ENCODE measurements at places on chromosomes 2 and 18.

DNA sequence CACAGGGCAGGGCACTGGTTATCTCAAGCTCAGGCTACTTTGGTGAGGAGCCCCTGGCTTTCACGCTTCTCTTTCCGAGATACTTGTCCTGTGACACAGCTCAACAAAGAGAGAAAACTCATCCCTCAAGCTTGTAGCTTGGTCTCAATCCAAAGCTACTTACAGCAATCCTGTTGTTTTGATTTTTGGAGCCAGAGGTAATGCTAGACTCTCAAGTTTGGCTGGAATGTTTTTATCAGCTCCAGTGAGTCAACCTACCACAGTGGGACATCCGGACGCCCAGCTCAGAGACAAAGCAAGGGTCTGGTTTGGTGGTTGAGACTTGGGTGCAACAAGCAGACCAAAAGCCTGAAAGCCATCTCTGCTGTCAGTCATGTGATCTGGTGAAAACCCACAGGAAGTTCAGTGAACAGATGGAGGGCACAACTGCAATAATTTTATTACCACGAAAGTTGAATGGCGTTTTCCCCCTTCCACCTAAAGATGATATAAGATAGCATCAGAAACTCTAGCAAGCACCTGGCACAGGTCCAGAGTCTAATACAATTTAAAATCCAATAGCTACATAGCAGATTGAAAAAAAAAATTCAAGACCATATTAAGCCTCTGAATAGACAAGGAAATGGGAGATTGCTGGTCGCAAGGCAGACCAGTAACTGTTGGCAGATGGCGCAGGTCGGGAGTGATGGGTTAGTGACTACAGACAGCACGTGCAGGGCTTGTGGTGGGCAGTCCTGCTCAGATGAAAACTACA, 102.3 kb upstream of the SMAD7 start:
- peak; percentile 92 for DNase-seq

DNA sequence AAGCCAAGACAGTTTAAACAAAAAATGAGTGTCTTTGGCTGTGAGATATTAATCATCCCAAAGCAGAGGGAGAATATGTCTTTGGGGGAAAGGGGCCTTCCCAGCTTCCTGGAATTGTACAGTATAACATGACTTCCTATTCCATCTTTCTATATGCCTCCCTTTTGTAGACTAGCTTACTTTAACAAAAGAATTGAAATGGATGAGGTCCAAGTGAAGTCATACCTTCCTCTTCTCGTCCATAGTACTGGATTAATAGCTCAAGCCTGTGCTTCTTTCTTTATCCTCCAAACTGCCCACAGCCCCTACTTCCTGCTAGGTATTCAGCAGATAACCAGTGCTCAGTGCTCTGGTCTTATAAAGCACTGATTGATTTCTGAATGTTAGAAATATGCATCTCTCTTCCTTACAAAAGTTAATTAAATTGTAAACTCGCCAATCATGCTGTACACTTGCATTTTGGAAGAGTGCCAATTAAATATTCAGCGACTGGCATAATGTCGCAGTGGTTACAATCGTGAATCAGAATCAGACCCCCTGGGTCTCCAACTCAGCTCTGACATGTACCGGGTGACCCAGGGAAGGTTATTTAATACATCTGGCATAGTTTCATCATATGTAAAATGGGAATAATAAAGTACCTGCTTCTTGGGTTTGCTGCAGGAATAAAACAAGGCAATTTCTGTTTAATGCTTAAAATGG, 325.1 kb downstream of the RND3 start:
- no peak for DNase-seq

DNA sequence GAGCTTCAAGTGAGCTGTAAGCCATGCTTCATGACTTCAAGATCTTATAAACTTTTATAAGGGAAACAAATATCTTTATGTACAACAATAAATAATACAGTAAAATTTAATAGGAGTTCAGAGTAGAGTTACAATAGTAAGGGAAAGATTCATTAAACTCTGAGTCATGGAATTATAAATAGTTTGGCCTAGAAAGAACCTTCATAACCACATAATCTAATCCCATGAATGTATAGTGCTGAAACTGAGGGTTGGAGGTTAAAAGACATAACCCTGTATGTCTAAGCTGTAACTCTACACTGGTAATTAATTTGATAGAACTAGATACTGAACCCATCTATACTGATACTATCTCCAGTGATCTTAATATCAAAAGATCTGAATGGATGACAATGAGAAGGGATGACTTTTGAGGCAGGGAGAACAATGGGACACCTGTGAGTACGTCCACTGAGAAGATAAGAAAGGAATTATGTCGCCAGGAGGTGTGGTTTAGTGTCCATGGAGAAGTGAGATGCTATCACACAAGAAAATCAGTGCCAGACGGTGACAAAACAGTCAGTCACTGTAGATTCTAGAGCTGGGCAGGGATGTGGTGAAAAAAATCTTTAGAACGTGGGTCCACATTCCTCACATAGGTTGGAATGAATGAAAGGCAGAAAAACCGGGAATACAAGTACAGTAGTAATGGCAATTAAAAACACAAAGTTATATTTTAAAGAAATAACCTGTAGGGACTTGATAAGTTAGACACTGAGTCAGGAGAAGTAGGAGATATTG, 1.1 kb downstream of the IL1F10 start:
- no peak for DNase-seq

DNA sequence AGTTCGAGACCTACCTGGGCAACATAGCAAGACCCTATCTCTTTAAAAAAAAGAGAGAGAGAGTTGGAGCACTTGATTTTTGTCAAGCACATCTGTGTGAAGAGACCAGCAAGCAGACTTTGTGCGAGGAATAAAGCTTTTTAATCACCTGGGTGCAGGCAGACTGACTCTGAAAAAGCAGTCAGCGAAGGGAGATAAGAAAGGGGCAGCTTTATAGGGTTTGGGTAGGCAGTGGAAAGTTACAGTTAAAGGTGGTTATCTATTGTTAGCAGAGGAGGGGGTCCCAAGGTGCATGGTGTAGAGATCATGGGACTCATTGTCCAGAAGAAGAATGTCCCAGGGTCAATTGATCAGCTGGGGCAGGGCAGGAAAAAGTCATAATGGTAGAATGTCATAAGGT, 34.4 kb downstream of the NCL start:
- DNase-seq, result no peak

GRCh38 chr2:227029426-227030105, 134.4 kb downstream of the COL4A4 start:
- no peak for DNase-seq

DNA sequence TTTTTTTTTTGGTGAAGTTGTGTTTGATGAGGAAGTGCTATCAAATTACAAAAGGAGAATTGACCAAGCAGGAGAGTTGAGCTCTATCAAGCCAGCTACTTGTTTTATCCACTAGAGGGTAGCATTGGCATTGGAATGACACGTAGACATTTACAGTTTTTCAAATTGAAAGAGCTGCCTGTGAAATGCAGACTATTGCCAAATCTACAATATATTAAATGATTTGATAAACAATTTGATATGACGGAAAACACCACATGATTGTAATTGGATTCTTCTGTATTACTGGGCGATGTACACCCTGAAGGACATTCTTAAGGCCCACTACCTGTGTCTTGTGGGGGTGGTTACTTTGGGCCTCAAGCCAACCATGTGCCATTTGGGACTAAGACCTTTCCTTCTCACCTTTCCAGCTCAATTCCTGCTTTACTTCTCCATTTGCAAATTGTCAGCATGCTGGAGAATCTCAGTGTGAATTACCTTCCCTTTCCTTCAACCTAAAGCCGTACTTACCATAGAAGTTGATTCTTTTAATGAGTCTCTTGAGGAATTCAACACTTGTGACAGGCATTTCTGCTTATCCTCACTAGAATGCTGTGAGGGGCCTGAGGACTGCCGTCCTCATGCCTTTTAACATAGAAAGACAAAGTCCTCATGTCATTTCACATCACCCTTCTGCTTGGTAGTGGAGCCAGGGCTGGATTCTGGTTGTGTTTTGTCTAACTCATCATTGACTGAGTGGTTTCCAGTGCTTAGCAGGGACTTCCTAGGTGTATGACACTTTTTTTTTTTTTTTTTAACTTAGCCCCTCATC, 134.8 kb upstream of the THUMPD2 start:
- DNase-seq, result peak; percentile 56

DNA sequence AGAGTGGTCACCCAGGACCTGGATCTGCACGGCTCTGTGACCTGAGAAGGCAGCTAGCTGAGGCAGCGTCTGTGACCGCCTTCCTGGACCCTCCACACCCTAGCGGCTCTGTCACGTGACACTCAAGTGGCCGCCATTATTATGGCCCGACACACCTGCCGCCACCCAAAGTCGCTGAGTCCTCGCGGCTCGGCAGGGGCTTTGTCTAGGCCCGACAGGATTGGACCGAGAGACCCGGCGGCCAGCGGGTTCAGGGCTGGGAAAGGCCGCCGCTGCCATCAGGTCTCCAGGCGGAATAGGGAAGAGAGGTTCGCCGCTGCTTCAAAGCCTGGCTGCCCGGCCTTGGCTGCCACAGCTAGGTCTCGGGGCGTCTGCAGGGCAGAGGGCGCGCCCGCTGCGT, 1162.5 kb upstream of the LRRTM1 start:
- no peak for DNase-seq

DNA sequence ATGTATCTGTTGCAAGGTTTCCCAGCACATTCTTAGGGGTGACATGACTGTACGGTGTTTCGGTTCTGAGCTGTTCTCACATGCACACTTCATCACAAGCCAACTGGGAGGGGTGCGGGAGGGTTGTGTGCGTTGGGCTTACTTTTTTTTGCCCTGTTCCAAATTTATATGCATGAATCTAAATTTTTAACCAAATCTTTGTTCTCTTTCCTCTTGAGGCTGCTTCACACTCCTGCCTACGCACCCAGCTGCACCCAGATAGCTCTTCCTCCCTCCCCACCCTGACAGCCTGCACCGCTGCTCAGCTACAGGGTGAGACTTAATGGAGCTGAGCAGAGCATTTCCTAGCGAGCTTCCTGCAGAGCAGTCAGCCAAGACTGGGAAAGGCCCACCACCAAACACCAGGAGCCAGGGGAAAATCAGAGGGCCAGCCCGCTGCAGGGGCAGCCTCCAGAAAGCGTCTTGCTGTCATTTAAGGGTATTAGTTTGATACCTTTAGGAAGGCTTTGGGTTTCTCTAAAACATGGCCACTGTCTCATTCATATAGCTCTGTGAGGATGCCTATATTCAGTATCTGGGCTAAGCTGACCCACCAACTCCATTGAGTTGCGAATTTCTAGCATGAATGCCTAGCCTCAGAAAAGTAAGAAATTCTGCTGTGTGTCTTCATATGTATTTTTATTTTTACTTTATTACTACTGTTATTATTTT, 84.5 kb downstream of the POU3F3 start:
- no peak for DNase-seq

DNA sequence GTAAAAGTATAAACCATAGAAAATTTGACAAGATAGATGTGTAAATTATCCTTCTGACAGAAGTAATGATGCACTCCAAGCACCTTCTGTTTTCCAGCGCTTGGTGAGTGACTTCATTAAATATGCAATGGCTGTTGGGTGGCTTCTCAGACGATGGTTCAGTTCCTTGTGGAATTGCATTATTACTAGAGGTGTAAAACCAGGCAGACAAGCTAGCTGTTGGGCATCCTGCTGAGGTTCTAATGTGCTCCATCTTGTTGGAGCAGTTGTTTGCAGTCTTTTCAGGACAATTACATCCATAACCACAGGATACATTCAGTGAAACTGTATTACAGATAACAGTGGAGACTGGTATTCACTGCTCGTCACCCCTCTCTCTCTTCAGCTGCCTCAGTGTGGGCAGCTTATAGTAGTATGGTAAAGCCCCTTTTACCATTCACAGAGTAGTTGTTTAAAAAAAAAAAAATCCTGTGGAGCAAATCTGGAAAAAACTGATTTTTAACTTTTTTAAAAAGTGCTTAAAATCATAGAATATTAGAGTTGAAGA, 143.5 kb downstream of the AGPS start:
- DNase-seq, result no peak

DNA sequence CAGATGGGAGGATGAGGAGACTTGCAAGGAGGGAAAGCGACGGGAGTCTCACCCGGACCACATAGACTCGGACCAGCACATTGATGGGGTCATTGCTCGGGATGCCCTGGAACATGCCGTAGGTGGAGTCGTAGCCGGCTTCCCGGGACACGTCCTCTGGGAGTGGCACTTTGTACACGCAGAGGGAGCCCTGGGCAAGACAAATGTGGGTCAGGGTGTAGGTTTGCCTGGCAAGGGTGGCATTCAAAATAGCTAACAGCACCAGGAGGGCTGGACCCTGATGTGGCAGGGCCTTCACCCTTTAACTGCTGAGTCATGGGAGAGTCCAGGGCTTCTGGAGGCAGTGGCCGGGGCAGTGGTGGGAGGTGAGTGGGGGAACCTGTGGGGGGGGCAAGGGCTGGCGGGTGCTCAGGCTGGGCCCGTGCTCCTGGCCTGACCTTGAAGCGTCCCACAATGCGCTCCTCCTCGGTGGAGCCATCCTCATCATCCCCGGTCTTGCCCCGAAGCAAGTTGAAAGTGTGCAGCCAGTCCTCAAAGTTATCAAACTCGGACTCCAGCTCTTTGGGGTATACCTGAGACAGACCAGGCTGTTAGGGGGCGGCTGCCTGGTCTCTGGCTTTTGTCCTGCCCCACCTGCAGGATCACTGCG, 11.1 kb downstream of the OTOF start:
- DNase-seq, result no peak

Data from AG04449 (cell line).